ENCODE measurements at places on chromosomes 4 and X. TPM values are rescaled to one million over a fixed set of nuclear protein-coding genes. Genes with fewer than 3 reads are reported as not detected.

DNA sequence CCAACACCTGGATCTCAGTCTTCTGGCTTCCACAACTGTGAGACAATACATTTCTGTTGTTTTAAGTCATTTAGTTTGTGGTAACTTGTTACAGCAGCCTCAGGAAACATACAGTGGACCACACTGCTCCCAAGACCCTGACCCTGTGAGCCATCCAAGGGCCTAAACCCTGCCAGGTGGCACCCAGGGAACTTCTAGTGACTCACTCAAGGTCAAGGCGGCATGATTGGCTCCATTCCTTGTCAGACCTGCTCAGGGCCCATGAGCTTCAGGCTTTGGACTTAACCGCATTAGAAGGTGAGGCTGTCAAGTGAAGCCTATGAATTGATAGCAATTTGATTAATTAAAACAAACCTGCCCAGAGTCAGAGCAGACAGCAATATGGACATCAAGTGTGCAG lies 165.7 kb upstream of the MAMLD1 start:
- H3K27me3 ChIP-seq, result no peaks in the 10 kb centered on the region
- no peak overlapping the region for H3K27ac ChIP-seq
- no peak overlapping the region for H3K4me3 ChIP-seq
- peaks cover 4% of the 10 kb centered on the region for H3K4me1 ChIP-seq

DNA sequence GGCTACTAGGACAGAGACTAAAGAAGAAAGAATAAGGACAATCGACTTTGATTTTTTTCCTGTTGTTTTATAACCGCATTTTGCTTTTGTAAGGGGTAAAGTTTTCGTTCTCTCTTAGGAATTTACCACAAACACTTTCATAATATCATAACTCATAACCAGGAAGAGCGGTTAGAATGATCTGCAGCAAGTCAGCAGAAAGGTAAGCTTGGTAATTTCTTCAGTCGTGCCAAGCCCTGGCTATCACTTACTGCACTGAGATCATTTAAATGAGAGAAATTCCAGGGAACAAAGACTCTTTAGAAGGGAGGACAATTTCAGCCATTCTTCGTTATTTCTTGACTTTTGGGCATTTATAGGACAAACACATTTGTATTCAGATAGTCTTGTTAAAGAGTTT lies 258.1 kb downstream of the UNC5C start:
- no peak overlapping the region for H3K4me3 ChIP-seq
- H3K36me3 ChIP-seq, result peaks cover 3% of the 10 kb centered on the region
- peaks cover 27% of the 10 kb centered on the region for H3K4me1 ChIP-seq
- DNase-seq, result no peak

GRCh38 chr4:3787489-3788365 lies 21.5 kb downstream of the ADRA2C start:
- H3K36me3 ChIP-seq, result no peaks in the 10 kb centered on the region
- DNase-seq, result no peak
- H3K27me3 ChIP-seq, result peaks cover 20% of the 10 kb centered on the region
- H3K4me1 ChIP-seq, result peaks cover 11% of the 10 kb centered on the region
- H3K27ac ChIP-seq, result no peak overlapping the region

Gene PAGE1
- not detected for total RNA-seq

GRCh38 chr4:153976954-153977353 lies 188.1 kb upstream of the SFRP2 start:
- no peak overlapping the region for H3K4me3 ChIP-seq
- H3K27ac ChIP-seq, result no peak overlapping the region
- no peaks in the 10 kb centered on the region for H3K4me1 ChIP-seq
- DNase-seq, result no peak

Gene TMPRSS11F
- total RNA-seq, result not detected

DNA sequence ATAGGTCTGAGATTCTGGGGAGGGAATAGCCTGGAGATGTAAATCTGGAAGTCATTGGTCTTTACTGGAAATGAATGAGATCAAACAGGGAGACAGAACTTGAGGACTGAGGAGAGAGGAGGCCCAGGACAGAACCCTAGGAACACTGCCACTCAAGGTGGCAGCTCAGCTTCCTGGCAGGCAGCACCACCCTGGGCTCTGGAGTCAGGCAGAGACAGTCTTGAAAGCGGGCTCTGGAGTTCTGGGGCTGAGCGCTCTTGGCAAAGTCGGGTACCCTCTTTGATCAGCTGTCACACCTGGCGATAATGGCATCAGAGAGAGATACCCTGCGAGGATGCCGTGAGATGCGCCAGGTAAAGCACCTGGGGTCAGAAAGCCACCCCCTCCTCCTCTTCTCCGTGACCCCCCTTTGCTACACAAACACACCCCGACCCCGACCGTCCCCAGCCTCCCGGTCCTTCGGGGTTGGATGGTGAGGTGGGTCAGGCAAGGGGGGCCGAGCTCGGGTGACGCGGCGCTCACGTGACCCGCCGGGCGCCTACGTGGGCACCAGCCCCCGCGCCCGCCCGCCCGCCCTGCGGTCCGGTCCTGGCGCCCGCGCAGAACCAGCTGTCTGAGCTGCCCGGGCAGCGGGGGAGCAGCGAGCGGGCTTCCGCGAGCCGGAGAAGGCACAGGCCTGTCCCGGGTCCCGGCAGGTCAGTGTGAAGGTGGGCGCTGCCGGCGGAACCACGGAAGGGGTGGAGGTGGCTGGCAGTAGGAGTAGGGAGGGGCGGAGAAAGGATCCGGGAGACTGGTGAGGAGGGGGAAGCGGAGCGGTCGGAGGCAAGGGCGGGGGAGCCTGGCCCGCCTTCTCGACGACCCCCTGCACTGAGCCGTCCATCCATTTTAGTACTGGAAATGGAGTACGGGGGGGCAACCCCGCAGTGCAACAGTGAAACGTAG lies at the start of gene TCEAL3:
Gene TCEAL3 (plus strand): TSS at position 600 of the 942 bp plus-strand sequence. CDS start 1,102 bp downstream, outside the sequence.
- H3K4me1 ChIP-seq, result peaks cover 5% of the 10 kb centered on the region
- peaks cover 7% of the 10 kb centered on the region for H3K36me3 ChIP-seq
- H3K4me3 ChIP-seq, result peak within 1 kb of the TSS; percentile 84

DNA sequence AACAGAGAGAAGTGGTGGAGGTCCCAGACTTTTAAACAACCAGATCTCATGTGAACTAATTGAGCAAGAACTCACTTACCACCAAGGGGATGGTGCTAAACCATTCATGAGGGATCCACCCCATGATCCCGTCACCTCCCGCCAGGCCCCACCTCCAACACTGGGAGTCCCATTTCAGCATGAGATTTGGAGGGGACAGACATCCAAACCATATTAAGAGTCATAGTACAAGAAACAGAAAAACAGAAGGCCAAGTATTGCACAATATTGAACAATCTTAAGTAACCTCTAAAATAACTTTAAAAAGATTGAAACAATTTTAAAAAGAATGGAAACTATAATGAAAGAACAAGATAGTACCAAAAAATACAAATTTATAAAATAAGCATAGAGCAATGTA lies 110.0 kb downstream of the CBR4 start:
- H3K4me1 ChIP-seq, result no peaks in the 10 kb centered on the region
- H3K4me3 ChIP-seq, result no peak overlapping the region
- H3K36me3 ChIP-seq, result peaks cover 27% of the 10 kb centered on the region
- H3K27ac ChIP-seq, result no peak overlapping the region
- H3K27me3 ChIP-seq, result no peaks in the 10 kb centered on the region
- DNase-seq, result no peak

- H3K27me3 ChIP-seq, result no peaks in the 10 kb centered on the region
- no peak overlapping the region for H3K4me3 ChIP-seq
- no peaks in the 10 kb centered on the region for H3K4me1 ChIP-seq
- H3K36me3 ChIP-seq, result no peaks in the 10 kb centered on the region
- DNase-seq, result no peak
Observed at GRCh38 chr4:20326977-20327376, 75.3 kb downstream of the SLIT2 start.

GRCh38 chr4:98656443-98656842 lies 2.0 kb downstream of the TSPAN5 start:
- DNase-seq, result no peak
- H3K36me3 ChIP-seq, result peaks cover 3% of the 10 kb centered on the region
- peaks cover 22% of the 10 kb centered on the region for H3K27me3 ChIP-seq

GRCh38 chr4:80963051-80963450 lies 67.5 kb upstream of the BMP3 start:
- no peak overlapping the region for H3K4me3 ChIP-seq
- H3K4me1 ChIP-seq, result no peaks in the 10 kb centered on the region

GRCh38 chr4:72109364-72109763 lies 77.6 kb downstream of the NPFFR2 start:
- no peak overlapping the region for H3K27ac ChIP-seq
- DNase-seq, result no peak
- no peaks in the 10 kb centered on the region for H3K27me3 ChIP-seq
- no peaks in the 10 kb centered on the region for H3K36me3 ChIP-seq
- no peaks in the 10 kb centered on the region for H3K4me1 ChIP-seq
- H3K4me3 ChIP-seq, result no peak overlapping the region

GRCh38 chrX:97452283-97452682 lies 568.6 kb downstream of the RPA4 start:
- H3K36me3 ChIP-seq, result no peaks in the 10 kb centered on the region
- H3K27ac ChIP-seq, result no peak overlapping the region
- peaks cover 31% of the 10 kb centered on the region for H3K4me1 ChIP-seq
- DNase-seq, result no peak

Gene CNKSR2
- 21.0 TPM for total RNA-seq

GRCh38 chrX:37846934-37847732 lies at the start of gene DYNLT3:
TSS of gene DYNLT3 (minus strand) at chrX:37847571. CDS start at chrX:37847510, 61 bp downstream.
- no peak within 1 kb of the TSS for H3K27ac ChIP-seq
- H3K4me3 ChIP-seq, result peak within 1 kb of the TSS; percentile 85
- peaks cover 7% of the 10 kb centered on the region for H3K4me1 ChIP-seq
- peaks cover 4% of the 10 kb centered on the region for H3K36me3 ChIP-seq

DNA sequence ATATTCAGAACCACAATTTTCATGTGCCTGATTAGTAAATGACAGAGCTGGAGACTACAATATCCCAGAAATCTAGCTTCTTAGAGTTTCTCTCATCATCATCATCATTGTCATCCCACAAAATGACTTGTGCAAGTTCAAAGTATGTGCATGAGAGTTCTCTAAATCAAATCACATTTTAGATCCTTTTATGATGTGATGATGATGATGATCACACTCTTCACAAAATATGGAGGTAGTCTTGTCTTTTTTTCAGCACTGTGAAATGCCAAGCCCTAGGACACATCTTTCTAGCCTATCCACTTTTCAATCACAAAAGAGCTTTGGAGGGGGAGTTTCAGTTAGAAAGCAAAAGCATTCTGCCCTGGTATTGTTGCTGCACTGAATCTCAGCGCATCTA lies 7.4 kb downstream of the MBNL3 start:
- H3K4me3 ChIP-seq, result no peak overlapping the region
- H3K27ac ChIP-seq, result no peak overlapping the region
- H3K27me3 ChIP-seq, result peaks cover 5% of the 10 kb centered on the region
- H3K36me3 ChIP-seq, result no peaks in the 10 kb centered on the region
- no peak for DNase-seq

Gene DRP2
- total RNA-seq, result 2.9 TPM

Gene NDNF
- 23.9 TPM for total RNA-seq

DNA sequence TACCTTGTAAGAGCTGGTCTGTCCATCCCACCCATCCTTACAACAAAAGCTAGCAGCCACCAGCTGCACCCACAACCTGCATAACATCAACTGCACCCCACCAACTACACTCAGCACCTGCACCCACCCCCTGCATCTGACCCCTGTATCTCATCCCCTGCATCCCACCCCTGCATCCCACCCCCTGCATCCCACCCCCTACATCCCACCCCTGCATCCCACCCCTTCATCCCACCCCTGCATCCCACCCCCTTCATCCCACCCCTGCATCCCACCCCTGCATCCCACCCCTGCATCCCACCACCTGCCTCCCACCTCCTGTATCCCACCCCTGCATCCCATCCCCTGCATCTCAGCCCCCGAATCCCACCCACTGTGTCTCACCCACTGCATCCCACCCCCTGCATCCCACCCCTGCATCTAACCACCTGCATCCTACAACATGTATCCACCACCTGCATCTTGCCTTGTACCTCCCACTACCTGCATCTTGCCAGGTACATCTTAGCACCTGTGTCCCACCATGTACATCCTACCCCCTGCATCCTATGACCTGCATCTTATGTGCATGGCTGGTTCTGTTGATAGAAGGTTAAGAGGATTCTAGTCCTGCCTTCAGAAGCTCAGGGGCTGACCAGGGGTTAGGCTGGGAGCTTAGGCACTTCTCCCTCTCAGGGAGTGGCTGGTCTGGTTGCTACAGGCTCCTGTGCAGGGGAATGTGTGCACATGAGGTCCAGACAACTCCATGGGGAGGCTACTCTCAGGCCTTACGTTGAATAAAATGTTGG lies 9.4 kb downstream of the TMEM271 start:
- no peak overlapping the region for H3K4me3 ChIP-seq
- no peak for DNase-seq
- H3K27ac ChIP-seq, result no peak overlapping the region
- H3K4me1 ChIP-seq, result no peaks in the 10 kb centered on the region

Gene SGCB
- 29.9 TPM for total RNA-seq

GRCh38 chr4:7781993-7782392 lies 157.7 kb downstream of the AFAP1 start:
- no peak overlapping the region for H3K4me3 ChIP-seq
- no peaks in the 10 kb centered on the region for H3K27me3 ChIP-seq
- H3K36me3 ChIP-seq, result peaks cover 13% of the 10 kb centered on the region
- DNase-seq, result no peak
- peak overlapping the region; percentile 11 for H3K27ac ChIP-seq

DNA sequence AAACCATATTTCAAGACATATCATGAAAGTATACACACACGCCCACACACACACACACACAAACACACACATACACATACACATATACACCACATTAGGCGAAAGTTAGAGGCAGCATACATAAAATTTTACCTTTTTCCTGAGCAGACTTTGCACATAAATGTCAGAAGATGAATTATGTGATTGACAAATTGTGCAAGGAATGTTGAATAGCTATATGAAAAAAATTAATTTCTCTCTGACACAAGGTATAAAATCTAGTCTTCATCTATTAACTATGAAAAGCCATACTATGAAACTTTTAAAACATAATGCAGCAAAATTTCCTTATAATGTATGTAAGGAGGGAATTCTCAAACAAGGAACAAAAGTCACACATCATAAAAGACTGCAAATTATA lies 24.4 kb downstream of the FSTL5 start:
- no peak for DNase-seq
- no peaks in the 10 kb centered on the region for H3K27me3 ChIP-seq
- H3K4me1 ChIP-seq, result peaks cover 8% of the 10 kb centered on the region
- peaks cover 3% of the 10 kb centered on the region for H3K36me3 ChIP-seq
- no peak overlapping the region for H3K27ac ChIP-seq

Gene TRAM1L1
- total RNA-seq, result 5.0 TPM

- DNase-seq, result no peak
- peaks cover 6% of the 10 kb centered on the region for H3K4me1 ChIP-seq
- H3K27ac ChIP-seq, result no peak overlapping the region
- H3K27me3 ChIP-seq, result no peaks in the 10 kb centered on the region
- H3K36me3 ChIP-seq, result no peaks in the 10 kb centered on the region
Observed at GRCh38 chr4:101651778-101652177, 138.8 kb upstream of the BANK1 start.

- H3K36me3 ChIP-seq, result no peaks in the 10 kb centered on the region
- H3K27me3 ChIP-seq, result no peaks in the 10 kb centered on the region
- no peak for DNase-seq
- H3K4me1 ChIP-seq, result no peaks in the 10 kb centered on the region
Observed at GRCh38 chr4:19317377-19317776, 934.3 kb upstream of the SLIT2 start.
